Esophagus muscularis mucosa (tissue), 4 donors: ENCODE measurements at places on chromosomes 11 and 22.

- DNase-seq, result no peak
Observed at GRCh38 chr11:8267831-8268529, 4.3 kb upstream of the LMO1 start.

DNA sequence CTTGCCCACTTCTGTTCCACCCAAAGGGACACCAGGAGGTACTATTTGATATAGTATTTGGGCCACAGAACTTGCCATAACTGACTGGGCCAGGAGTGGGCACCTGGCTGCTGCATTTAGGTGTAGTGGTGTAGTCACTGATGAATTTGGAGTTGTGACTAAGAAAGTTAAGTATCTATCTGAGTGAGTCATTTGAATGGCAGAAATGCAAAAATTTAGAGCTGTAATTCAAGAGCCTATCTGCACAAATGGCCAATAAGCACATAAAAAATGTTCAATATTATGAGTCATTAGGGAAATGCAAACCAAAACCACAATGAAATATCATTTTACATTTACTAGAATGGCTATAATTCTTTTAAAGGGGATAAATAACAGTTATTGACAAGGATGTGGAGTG lies 14.7 kb downstream of the GLYATL2 start:
- no peak for DNase-seq

DNA sequence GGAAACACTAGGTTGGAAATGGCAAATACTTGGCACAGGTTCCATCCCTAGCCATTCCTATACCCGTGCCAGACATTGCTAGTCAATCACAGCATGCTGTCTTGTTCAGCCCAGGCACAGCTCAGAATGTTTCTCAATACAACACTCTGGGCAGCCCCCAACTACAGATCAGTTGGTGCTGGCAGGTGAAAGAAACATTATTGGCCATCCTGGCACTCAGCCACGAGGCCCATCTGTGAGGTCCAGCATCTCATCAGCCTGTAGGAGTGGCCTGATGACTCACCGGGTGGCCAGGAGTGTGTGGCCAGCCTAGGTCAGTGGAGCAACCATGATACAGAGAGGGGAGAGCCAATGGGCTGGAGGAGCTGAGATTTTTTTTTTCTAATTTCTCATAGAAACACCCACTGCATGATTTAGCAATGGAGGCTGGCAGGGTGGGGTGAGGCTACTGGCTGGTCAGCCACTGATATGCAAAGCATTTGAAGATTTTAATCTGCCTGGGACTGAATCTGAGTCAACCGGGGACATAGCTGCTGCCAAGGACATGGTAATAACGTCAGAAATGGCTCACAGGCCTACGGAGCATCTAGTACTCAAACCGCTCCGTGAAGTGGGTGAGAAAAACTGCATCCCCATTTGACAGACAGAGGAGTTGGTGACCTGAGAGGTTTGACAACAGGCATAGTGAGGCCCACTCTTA lies 5.4 kb downstream of the MYO18B start:
- DNase-seq, result no peak

- DNase-seq, result no peak
Observed at GRCh38 chr11:15625691-15626090, 511.0 kb downstream of the INSC start.

DNA sequence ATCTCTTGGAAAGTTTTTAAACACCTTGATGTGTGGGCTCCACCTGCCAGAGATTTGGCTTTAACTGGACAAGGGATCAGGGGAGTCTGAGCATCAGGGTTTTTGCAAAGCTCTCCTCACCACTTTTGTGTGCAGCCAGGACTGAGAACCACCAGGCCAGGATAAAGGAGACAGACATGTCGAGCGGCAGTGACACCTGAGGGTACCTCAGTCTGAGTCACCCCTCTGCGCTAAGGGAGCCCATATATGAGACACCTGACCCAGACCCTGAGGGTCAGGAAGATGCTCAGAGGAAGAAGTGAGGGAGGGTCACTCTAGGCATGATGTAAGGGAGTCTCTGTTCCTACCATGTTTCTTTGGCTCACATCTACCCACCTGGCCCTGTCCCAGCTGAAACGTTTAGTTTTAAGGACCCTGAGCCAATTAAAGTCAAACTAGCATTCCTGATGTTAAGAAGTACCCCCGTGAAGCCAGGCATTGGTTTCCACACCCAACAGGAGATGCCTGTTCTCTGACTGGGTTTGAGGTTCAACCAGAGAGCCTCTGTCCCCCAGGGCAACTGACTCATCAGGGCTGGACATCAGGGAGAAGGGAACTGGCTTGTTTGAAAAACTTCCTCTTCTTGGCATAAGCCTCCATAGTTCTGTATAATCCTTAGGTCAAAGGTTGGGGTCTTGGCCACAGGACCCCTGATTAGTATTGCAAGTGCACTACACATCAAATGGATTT lies 72.4 kb upstream of the BIRC3 start:
- DNase-seq, result no peak

DNA sequence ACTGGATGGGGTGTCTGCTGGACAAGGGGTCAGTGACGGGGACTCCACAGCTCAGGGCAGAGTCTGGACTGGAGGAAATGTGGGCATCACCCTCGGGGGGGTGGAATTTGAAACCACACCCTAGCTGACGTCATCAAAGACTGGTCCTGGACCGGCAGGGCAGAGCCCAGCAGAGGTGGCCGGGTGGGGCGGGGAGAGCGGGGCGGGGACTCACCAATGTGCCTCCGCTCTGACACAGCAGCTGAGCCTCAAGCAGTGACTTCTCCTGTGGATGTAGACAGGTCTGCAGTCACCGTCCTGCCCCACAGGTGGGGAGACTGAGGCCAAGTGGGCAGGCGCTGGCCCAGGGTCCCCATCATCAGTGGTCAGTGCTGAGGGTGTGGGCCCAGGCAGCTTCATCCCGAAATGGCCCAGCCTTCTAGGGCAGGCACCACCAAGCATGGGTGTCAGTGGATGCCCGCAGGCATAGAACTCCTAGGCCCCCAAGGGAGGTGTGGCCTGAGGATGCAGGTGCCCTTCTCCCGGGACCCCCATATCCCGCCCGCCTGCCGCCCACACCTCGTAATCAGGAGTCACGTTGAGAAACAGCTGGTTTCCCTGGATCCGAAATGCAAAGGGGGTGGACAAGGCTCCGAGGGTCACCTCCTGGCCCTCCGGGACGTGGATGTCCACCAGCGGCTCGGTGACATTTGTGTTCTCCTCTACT lies 603 bp downstream of the CDHR5 start:
- no peak for DNase-seq

GRCh38 chr22:41482319-41482935 lies 13.5 kb downstream of the ACO2 start:
- no peak for DNase-seq

DNA sequence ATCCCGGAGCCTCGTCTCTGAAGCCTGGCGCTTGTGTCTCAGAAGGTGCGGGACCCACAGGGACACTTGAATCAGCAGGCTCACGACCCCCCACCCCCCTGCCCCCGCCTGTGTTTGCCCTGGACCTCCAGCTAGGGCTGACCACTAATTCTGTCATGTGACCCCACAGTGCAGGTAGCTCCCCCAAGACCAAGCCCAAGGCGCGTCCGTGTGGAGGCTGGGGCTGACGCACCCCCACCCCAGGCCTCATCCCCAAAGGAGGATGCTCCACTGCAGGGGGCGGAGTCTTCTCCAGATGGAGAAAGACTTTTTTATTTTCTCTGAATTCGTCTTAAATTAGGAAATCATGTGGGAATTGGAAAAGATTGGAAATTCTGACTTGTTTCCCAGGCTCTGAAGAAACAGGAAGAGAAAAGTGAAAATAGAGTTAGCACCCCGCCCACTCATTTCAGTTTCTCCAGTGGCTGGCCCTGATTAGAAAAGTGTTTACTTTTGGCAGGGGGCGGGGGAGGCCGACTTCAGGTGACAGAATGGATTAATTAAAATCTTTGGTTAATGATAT lies 1.0 kb upstream of the RELA start:
- no peak for DNase-seq

DNA sequence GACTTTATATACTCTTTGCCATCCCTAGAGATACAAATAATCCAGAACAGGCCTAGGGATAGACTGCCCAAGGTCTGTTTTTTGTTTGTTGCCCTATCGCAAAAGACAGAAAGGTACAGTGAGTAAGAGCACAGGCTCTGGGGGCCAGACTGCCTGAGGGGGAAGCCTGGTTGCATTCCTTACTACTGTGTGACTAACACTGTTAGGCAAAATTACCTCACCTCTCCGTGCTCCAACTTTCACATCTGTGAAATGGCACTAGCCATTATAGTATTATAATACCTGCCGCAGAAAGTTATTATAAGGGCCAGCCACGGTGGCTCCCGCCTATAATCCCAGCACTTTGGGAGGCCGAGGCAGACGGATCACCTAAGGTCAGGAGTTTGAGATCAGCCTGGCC lies 14.5 kb downstream of the SLC35F2 start:
- no peak for DNase-seq
